ENCODE measurements at places on chromosomes 2 and 18.

GRCh38 chr18:14924226-14924625 is 176.3 kb downstream of the ANKRD30B start:
- DNase-seq = no peak

- no peak for DNase-seq
Observed at GRCh38 chr2:118658596-118659198, 188.8 kb downstream of the EN1 start.

- DNase-seq = no peak
Observed at GRCh38 chr2:106995556-106995955, 109.6 kb upstream of the ST6GAL2 start.

DNA sequence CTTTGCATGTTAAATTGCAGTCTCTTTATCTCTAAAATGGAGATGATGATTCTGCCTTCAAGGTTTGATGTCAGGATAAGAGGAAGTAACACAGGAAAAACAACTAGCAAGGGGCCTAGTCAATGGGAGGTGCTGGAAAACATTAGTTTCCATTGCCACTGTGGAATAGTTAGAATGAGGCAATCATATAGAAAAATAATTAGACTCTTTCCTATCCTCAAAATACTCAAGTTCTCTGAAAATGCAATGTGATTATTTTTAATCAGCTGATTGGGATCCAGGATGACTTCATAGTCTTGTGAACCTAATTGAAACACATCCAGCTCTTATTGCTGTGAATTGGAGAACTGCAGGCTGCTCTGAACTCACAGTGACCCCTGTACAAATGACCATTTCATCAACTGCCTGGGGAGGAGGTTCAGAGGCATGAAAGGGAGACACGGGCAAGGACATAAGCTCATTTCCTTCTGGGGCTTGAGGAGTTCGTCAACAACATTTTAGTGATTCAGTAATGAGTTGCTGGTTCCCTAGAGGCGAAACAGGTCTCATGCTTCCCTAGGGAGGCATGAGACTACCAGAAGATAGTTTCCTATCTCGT is 422.5 kb downstream of the LPIN1 start:
- no peak for DNase-seq

- no peak for DNase-seq
Observed at GRCh38 chr2:178859730-178860129, 52.5 kb upstream of the TTN start.

DNA sequence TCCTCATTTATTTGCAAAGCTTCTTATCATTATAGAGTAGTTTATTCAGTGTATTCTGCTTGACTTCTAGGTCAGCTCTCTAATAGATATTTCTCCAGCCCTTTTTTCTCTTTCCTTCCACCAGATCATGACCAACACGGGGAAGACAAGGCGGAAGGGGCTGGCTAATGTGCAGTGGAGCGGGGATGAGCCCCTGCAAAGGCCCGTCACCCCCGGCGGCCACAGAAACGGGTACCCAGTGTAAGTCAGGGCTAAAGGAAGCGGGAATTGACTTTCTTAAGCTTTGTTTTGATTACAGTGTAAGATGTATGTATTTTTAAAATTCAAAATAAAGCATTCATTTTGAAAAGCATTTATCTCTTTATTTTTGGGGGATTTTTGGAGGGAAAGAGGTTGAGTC is 50.7 kb upstream of the B3GNT7 start:
- DNase-seq = no peak

GRCh38 chr2:154704991-154705390 is 6.5 kb downstream of the KCNJ3 start:
- no peak for DNase-seq

DNA sequence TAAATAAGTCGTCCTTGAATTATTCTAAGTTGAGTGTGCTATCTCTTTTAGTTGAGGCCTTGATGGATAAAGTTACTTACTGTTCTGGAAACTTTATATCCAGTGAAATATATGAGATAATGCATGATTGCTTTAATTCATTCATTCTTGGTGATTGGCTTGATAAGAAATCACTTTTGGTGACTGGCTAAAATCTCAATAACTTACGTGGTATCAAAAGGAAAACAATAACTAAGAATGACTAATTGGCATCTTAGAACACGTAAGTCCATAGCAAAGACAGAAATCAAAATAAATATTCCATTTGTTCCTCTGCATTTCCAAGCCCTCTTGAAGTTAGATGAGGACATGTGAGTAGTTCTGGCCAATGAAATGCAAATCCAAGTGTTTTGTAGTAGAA is 251.6 kb downstream of the NUP35 start:
- DNase-seq = no peak

- no peak for DNase-seq
Observed at GRCh38 chr2:240277073-240277806, 136.8 kb upstream of the OTOS start.

GRCh38 chr2:1823187-1824169 is 79.2 kb upstream of the PXDN start:
- DNase-seq = no peak

DNA sequence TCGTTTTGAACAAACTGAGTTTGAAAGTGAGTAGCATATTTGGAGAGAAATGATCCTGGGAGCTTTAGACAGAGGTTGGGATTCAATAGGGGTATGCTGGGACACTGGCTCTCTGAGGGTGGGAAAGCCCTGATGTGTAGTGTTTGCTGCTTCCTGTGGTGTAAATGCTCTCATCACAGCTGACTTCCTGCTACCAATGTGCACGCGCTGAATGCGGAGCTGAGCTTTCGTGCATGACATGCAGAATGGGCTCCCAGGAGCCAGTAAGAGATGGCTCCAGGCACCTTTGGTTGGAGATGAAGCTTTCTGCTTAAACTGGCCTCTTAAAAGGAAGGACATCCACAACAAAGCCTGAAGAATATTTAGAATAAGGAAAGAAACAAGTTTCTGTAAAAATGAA is 224.1 kb upstream of the CCDC150 start:
- DNase-seq = no peak

DNA sequence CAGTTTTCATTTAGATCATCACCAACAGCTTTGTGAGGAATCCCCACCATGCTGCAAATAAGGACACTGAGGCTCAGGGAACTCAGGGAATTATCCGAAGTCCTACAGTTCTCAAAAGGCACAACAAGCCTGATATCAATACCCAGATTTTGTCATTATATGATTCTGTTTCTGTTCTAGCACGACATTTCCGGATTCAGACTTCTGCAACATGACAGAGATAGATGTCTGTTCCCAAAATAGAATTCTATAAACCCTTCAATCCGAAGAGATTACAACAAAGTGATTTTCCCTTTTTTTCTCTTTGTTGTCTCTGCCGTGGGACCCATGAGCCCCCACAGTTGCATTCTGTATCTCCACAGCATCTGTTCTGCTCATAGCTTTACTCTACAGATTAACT is 72.0 kb downstream of the DOCK10 start:
- DNase-seq = no peak

DNA sequence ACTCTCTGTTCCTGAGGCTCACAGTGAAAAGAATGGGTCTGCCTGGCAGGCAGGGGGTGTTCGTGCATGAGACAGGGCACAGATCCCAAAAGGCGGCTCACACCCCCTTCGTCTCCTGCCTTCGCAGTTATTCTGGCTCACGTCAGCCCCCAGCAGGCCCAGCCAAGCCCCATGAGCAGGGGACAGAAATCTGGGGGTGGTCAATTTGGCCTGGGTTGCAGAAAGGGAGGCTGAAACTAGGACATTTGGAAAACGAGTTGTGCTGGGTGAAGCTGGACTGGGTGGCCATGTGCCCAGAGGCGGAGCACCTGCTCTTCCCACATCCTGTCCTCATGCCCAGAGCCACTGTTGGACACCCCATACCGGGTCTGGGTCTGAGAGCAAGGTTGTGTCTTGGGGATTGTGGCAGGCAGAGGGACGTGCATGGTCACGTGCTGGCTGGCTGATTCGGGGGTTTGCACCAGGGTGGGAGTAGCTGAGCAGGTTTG is 99.0 kb upstream of the MCFD2 start:
- no peak for DNase-seq

DNA sequence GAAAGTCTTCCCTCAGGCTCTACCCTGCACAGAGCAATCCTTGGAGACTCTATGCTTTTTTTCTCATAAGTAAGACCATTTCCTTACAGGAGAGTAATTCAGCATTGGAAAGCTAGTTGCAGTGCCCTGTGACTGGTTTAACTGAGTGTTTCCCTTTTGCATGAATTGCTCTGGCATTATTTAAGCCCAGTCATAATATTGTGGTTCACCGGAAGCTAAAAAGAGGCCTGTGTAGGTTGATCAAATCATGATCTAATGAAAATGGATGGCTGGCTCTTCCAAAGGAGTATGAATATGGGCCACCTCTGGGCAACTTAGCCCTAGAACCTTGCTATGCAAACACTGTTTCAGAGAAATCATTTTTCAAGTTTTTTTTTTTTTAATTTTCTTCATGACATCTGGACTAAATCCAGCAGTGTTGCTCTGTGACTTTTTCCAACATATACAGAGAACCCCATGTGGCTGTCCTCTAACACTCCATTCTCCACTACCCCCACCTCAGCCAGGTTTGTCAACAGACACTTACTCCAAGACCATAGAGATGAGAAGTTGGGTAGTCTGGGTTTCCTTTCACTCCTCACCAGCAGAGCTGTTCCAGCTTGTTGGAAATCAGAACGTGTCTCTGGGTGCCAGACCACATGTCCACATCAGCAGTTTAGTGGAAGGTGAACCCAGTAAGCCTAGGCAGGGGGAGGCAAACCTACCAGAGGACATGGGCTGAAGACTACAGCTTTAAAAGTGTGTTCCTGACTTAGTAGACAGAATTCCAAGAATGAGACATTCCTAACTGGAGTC is 175.2 kb upstream of the SLC14A2 start:
- no peak for DNase-seq

DNA sequence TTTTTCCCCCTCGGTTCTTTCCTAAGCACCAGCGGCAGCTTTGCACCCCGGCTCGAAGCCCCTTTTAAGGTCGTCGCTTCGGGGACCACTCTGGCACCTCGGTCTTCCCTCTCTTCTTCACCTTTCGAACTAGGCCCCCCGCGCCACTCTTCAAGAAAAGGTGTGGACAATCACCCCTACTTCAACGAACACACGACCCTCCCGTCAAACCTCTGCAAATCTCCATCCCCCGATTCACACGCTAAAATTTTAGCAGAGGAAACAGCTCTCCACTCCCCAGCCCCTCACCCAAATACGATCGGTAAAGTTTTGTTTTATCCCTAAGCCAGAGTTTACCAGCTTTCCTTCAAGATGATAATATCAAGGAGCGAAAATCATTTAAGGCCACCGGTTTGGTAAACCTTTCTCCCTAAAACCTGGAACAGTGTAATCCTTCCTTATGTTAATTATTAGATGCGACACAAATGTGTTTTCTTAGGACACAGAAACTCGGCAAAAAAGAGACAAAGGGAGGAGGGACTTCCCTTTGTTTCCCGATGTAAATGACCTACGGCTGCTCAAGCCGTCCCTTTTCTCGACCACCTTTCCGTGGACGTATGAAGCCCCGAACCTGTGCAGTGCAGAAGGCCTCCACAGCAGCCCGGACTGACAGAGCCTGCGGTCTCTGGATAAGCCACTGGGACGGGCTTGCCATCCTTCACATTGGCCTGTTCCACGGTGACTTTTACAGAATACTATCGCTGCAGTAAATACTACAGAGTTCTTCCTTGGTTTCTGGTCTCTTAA is 85.2 kb downstream of the RBMS1 start:
- no peak for DNase-seq

- no peak for DNase-seq
Observed at GRCh38 chr18:10455726-10456453, 1.5 kb downstream of the APCDD1 start.

DNA sequence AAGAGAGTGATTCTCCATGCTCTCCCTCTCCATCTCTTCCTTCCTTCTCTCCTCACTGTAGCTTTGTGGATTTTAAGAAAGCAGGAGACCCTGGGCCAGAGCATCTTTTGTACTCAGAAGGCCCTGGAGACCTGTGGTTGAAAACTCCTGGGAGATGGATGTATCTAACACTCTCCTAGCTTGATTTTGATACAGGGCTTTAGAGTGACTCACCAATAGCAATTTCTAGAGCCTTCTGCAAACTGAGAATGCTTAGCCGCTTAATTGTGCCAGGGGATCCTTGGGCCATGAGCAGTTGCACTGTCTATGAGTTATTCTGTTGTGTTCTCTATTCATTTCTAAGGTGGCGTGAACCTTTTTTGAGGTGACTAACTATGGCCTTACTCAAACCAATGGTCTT is 17.7 kb downstream of the HOXD1 start:
- no peak for DNase-seq

GRCh38 chr18:22609642-22610041 is 191.9 kb upstream of the CTAGE1 start:
- no peak for DNase-seq

DNA sequence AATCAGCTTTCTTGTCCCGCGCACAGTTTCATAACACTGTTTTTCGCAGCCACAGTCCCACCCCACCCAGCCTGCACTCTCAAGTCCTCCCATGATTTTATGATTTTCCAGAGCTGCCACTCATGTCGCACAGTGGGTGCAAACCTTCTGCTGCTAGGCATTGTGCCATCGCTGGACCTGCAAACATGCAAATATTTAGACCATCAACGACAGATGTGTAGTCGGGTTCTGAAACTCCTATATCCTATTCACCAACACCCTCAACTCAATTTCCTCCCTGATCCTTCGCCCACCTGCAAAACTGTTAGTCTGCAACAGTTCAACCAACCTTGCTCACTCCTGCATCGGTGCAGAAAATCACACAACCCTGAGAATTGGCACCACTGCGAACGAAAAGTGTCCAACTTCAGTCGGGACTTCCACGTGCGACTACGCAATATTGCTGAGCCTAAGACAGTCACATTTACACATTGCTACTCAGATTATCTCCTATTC is 871 bp upstream of the ALS2 start:
- peak; percentile 67 for DNase-seq

- DNase-seq = peak; percentile 66
Observed at GRCh38 chr2:3610881-3611505, 16.1 kb downstream of the COLEC11 start.

DNA sequence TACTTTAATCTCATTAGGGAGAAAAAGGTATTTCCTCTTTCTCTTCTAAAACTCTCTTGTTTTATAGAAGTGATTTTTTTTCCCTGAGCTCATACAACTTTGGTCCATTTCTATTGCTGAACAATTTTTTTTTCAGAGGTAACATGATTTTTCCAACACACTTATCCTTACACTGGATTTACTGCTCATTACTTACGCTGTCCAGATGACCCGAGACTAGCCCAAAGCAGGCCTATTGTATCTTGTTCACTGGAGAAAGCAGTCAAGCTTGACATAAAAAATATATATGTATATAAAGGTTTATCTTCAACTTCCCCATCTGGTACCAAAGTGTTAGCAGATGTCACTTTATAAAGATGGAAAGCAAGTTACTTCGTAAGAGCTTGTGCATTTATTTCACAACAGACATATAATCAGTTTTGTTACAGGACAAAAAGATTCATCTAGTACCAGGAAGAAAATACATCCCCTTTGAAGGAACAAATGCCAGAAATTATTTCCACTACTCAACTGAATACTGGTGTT is 70.4 kb upstream of the KIDINS220 start:
- DNase-seq = no peak
